Activated CD8-positive, alpha-beta memory T cell treated with anti-CD3 and anti-CD28 coated beads for 1 hour (primary cell): ENCODE measurements at places on chromosomes 2 and 18.

DNA sequence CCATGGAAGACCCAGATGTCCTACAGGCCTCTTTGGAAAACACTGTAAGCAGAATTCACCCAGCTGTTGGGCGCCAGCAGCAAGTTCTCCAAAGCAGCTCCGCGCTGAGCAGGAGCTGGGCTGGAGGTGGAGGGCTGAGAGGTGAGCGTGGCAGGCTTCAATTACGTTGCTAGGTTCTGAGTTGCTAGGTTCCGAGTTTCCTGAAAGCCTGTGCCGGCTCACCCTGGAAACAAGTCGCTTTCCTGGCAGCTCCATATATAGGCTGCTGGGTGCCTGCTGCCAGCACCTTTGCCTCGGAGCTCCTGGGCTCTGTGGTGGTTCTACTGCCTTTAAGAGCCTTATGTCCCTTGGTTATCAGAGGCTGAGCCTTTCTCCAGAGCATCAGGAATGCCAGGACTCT is 14.4 kb upstream of the EGR4 start:
- no peak for DNase-seq

DNA sequence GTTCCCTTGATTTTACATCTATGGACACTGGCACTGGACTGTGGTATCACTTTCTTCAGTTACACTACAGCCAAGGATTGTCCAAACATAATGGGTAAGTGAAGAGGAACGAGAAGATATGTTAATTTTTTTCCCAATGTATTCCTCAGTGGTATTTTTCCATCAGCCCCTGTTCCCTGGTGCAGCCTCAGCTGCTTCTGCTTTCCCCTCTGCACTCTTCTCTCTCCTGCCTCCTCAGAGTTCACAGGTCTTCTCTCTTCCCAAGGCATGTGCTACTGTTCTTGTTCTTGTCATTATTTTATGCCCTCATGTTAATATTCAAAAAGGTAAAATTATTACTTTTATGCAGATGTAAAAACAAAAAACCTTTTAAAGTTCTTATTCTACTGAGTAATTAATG is 378.0 kb upstream of the NRXN1 start:
- DNase-seq = no peak

DNA sequence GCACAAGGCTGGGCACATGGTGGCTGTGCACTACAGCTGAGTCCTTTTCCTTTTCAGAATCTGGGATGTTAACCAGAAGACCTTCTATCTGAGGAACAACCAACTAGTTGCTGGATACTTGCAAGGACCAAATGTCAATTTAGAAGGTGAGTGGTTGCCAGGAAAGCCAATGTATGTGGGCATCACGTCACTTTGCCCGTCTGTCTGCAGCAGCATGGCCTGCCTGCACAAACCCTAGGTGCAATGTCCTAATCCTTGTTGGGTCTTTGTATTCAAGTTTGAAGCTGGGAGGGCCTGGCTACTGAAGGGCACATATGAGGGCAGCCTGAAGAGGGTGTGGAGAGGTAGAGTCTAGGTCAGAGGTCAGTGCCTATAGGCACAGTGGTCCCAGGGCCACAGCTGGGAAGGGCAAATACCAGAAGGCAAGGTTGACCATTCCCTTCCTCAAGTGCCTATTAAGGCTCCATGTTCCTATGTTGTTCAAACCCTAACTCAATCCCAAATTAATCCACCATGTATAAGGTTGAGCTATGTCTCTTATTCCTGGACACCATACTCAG is 2.2 kb downstream of the IL1RN start:
- DNase-seq = no peak

- DNase-seq = no peak
Observed at GRCh38 chr2:196066291-196067087, 2.1 kb downstream of the DNAH7 start.

GRCh38 chr2:68521037-68521436 is 53.7 kb downstream of the APLF start:
- DNase-seq = no peak

DNA sequence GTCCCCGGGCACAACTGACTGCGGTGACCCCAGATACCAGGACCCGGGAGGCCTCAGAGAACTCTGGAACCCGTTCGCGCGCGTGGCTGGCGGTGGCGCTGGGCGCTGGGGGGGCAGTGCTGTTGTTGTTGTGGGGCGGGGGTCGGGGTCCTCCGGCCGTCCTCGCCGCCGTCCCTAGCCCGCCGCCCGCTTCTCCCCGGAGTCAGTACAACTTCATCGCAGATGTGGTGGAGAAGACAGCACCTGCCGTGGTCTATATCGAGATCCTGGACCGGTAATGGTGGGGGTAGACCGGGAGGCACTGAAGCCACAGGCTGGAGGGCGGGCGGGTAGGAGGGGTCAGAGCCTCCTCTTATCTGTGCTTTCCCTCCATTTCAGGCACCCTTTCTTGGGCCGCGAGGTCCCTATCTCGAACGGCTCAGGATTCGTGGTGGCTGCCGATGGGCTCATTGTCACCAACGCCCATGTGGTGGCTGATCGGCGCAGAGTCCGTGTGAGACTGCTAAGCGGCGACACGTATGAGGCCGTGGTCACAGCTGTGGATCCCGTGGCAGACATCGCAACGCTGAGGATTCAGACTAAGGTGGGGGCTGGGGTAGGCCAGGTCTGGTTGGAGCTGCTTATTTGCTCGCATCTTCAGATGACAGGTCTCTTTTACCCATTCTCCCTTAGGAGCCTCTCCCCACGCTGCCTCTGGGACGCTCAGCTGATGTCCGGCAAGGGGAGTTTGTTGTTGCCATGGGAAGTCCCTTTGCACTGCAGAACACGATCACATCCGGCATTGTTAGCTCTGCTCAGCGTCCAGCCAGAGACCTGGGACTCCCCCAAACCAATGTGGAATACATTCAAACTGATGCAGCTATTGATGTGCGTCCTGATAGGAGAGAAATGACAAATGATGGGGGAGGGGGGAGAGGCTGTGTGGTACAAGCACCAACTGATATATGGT is 780 bp downstream of the HTRA2 start:
- no peak for DNase-seq

DNA sequence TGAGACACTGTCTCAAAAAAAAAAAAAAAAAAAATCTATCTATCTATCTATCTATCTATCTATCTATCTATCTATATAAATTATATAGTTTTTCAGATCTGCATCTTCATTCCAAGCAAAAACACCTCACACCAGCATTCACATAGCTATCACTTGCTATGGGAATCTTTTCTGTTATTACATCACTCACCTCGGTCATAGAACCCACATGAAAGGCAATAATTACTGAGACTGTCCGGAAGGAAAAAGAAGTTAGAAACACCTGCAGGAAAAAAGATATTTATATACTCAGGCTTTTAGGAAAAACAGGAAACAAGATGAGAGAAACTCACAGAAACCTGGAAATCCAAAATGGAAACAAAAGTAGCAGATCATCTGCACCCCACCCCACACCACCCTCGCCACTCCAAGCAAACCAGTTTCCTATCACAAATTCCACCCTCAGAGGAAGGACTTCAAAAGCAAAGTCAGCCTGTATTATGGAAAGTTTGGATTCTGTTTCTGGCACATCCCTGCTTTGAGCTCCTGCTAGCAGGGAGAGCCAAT is 21.9 kb upstream of the CCDC141 start:
- DNase-seq = no peak

- no peak for DNase-seq
Observed at GRCh38 chr2:190455358-190456095, 47.4 kb downstream of the MFSD6 start.

DNA sequence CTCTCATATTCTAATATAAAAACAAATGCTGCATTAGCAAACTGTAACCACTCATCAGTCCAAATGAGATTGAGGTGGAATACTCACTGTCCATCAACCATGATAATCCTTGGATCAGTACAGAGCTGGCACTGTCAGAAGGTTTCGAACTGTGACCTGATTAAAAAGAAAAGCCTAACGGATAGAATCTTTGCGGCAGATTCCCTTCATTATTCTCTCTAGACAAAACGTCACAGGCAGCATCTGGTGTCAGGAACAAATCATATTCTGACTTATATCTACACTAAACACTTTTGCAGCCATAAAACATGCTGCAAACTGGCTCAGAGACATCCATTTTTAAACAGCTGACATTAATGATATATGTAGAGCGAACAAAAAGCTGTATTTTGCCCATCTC is 677.7 kb upstream of the NXPH2 start:
- DNase-seq = no peak

DNA sequence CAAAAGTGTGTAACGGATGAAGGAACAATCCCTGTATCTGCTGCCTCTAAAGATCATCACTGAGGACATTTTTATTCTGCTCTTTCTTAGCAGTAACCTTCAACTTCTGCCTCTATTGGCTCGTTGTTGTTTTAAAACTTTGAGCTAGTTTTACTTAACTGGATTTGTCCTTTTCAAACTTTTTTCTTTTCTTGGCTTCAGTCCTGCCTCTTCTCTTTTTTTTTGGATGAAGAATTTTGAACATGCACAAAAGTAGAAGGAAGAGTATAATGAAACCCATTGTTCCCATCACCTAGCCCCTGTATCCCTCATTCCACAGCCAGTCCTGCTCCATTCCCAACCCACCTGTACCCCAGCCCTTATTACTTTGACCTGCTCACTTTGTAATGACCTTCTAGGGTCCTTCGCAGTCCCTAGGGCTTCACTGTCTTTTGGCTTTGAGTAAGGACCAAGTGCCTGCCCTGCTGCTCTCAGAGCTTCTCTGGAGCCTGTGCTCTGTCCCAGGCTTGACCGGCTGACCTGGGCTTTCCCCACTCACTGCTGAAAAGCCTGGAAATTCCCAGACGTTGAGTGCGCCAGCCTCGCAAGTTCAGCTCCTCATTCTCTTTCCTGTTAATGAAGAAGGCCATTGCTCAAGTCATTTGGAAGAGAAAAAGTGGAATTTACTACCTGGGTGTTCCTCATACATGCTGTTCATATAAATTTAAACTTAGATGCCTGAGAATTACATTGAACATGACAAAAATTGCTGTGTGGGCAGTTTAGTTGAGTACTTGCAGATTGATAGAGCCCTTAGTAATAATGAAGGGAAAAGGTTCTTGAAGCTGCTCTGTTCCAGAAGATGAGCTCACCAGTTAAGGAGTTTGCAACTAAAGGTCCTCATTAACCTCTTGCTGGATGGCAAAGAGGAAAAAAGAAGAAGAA is 149.3 kb upstream of the ALPP start:
- DNase-seq = no peak

GRCh38 chr2:157875641-157876065 is 477 bp downstream of the ACVR1 start:
- no peak for DNase-seq

- DNase-seq = no peak
Observed at GRCh38 chr2:230879271-230879882, 14.6 kb downstream of the ITM2C start.

- no peak for DNase-seq
Observed at GRCh38 chr2:30527411-30527810, 80.4 kb downstream of the LCLAT1 start.

DNA sequence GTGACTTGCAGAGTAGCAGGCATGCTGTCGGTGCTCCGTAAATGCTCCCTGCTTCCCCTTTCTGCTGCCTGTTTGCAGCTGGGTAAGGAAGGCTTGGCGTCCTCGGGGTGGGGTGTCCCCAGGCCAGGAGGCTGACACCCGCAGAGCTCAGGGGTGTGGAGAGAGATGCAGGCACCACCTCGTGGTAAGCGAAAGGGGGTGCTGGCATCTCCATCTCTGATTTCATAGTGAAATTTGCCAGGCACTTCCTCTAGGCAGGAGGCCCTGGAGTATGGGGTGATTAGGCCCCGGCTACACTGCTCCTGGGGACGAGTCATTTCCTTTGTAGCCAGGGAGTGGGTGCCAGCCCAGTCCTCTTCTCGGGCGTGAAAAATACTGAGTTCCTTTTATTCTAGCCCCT is 160.4 kb downstream of the KLHL29 start:
- DNase-seq = no peak

GRCh38 chr18:12908706-12909105 is 24.7 kb upstream of the PTPN2 start:
- DNase-seq = no peak

DNA sequence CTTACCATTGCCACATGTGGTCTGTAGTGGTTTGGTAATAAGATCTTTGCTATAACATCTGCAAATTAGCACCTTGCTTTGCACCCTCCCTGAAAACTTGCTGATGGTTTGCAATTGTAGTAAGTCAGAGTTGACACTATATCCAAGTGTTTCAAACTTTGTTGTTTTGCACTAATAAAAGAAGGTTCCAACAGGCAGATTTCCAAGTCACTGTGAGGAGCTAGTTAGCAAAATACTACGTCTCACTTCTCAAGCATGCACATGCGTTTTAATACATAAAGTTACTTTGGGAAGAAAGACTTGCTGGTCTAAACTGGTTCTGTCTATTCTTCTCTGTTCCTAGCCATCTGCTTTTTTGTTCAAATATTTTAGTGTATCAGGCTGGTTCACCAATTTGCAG is 103.7 kb upstream of the ZNF521 start:
- no peak for DNase-seq

DNA sequence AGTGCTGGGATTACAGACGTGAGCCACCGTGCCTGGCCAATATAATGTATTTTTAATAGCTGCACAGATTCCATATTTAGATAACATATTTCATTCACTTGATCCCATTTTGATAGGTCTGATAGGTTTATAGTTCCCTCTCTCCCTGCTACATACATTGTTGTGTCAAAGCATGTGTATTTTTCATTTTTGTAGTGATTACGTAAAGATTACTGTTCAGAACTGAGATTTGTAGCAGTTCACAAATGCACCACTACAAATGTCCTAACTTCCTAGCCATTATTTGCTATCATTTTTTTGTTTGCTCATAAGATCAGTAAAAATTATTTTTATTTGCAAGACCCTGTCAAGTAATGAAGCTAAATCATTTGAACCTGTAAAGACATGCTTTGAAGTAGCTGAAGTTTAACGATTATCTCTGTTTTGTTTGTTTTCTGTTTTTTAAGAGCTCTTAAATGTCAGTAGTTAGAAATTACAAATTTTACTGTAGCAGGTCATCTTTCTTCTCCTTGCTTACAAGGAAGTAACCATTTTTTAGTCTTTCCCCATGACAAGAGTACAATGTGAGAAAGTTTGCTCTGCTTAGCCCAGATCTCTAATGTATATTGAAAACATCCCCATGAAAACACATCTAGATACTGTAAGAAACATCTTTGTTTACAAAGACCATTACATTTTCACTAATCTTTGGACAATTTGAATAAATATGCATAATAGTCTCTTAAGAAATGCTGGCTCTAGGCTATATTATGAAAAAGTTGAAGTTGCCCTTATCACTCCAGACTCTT is 54.1 kb downstream of the EML4 start:
- DNase-seq = no peak
